NCI-H1092 treated with DMSO at 0.1 percent for 48 hours (cell line): ENCODE measurements at places on chromosomes 4 and X.

DNA sequence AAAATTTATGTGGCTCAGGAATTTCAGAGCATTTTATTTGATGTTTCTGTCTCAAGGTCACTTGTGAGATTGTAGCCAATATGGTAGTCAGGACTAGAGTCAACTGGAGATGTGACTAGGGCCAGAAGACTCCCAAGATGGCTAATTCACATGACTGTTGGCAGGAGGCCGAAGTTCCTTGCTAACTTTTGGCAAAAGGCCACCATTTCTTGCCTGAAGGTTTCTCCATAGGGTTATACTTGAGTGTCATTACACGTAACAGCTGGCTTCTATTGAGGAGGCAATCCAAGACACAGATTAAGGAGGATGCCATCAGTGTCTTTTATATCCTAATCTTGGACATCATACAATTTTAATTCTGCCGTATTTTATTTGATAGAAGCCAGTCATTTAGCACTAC, 162.3 kb upstream of the MAOA start:
- no peak for DNase-seq

GRCh38 chrX:22541926-22542325, 269.2 kb downstream of the CBLL2 start:
- no peak for DNase-seq

- DNase-seq: no peak
Observed at GRCh38 chrX:47583240-47583861, 1.1 kb downstream of the TIMP1 start.

- no peak for DNase-seq
Observed at GRCh38 chr4:1802720-1803522, 9.8 kb downstream of the FGFR3 start.

GRCh38 chr4:122836941-122837340, 10.3 kb downstream of the FGF2 start:
- DNase-seq: no peak

DNA sequence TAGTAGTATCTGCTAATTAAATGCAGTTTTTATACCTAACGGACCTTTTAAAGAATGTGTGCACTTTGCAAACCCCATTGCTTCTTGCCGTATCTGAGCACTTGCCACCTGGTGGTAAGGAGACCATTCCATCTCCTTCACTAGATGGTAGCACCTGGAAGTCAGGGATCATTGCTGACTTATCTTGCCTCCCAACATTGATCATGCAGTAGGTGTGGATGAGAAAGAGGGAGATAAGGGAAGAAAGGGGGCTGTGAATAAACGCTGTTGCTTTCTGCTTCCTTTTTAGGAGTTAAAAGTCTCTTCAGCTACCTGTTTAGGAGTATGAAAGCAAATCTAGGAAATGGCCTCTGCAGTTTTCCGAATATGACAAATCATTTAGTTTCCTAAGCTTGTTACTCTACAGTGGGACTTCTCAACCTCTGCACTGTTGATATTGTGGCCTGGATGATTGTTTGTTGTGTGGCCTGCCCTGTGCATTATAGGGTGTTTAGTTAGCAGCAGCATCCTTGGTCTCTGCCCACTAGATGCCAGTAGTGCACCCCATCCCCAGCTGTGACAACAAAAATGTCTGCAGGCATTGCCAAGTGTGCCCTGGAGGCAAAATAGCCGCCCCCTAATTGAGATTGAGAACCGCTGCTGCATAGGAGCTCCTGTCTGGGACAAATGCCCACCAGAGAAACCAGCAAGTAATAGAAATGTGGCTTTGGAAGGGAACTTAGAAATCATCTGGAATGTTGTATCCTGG, 38.8 kb downstream of the GAB1 start:
- DNase-seq: peak; percentile 3

DNA sequence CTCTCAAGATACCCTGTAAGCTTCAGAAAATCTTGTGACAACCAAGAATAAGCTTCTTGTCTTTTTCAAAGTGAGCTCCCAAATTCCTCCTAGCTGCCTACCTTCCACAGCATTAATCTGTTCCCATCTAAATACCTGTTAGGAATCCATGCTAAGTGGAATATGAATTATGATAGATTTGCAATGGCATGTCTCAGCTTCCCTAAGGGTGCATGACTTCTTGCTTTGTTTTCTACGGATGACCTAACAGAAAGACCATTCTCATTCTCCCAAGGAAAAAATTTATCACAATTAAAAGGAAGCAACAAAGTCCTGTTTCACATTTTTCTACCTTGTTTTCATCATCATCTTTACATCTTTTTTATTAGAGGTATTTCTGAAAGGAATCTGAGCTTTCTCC, 532.7 kb downstream of the GRXCR1 start:
- no peak for DNase-seq

- no peak for DNase-seq
Observed at GRCh38 chr4:42671431-42672194, 14.7 kb upstream of the ATP8A1 start.

DNA sequence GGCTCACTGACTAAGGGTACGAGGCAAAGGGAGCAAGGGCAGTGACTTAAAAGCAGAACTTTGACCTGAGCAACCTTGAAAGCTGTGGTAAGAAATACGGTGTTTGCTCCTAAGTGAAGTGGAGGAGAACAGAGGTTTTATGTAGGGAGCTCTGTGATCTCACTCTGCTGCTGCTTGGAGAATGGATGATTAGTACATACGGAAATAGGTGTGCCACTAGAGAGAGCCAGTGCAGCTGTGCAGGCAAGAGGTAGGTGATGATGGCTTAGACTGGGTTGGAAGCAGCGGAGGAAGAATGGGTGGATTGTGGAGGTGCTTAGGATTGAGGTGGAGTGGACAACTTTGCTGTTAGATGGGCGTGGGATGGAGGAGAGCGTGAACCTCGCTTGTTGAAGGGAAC, 85.0 kb downstream of the FAM193A start:
- DNase-seq: no peak
